ENCODE measurements at places on chromosomes 16 and 17.

DNA sequence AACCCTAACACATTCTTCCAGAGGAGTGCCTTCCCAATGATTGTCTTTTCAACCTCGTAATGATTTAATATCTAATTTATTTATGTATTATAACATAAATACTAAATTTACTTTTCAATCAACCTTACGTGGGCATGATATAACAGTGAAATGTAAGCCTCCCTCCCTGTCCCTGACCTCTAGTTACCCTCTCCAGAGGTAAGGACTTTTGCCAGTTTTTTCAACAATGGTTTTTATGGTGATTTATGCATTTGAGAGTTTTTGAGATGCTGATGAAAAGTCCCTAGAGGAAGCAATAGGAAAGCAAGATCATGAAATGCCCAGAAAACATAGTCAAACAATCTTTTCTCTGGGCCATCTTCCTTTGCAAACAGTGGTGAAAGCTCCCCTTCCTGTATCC lies 35.2 kb upstream of the PLLP start:
- DNase-seq = no peak

DNA sequence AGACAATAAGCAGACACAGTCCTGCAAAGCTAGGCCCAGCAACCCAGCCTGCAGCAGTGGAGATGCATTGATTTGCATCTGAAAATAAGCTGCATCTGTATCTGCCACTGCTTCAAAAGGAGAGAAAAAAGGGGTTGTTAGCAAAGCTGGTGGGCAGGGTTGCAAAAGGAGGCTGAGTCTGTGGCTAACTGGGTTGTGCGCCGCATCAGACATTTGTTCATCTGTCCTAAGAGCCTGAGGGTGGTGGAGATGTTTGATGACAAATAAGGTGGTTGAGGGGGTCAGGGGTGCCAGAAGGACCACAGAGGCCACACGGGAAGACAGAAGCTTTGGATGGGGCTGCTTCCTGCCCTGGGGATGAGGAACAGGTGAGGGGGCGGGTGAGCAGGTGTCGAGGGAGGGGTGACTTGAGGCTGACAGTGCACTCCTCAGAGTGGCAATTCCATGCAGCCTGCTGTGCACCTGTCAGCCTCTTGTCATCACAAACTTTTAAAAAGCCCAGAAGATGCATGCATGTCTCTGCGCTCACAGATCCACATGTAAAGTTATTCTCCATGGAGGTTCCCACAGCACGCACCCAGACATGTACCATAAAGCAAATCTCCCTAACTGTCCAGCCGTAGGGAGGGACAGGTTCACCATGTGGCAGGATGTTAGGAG lies 35.4 kb downstream of the WSB1 start:
- DNase-seq = no peak

DNA sequence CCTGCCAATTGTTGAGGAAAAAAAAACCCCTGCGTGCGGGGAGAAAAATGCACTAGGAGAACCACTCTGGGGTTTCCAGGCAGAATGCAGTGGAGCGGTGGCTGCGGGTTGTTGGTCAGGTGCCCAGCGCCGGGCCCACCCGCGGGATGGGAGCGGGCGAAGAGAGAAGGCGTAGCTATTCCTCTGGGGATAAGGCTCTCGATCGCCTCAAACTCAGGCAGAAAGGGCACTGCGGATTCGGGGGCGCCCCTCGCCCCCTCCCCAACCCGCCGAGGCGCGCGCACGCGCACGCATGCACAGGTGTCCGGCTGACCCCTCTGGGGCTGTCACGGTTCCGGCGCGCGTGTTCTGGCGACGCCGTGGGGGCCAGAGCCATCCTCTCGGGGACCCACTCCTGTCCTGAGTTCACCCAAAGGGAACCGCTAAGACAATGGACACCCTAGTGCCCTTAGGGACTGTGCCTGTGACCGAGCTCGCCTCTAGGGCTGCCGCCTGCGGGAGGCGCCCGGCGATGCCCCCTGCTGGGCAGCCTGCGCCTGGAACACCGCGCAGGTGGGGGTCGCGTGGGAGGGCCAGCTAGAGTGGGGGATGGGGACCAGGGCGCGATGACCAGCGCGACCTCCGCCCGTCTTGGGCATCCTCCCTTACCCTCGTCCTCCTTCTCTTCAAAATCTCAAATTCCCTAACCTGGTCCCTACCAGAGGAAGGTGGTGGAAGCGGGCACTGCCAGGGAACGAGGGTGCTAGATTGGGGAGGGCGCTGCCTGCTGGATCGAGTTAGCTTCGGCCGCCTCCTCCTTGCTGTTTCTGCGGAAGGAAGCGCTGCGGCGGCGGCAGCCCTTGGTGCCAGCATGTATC lies 14.4 kb upstream of the CBX8 start:
- no peak for DNase-seq

DNA sequence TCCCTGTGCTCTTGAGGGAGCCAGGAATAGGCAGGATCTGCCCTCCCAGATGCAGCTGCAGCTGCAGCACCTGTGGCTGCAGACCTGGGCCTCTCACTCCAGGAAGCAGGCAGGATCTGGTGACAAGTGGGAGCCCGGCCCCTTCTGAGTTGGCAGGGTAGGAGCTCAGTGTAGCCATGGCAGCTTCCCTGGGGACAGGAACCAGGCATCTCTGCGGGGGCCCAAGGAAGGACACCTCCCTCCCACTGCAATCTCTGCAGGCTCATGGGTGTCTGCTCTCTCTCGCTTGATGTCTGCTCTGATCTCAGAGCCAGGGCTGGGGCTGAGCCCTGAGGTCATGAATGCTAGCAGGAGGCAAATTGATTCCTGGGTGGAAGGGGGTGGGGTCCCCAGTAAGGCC lies 592.5 kb upstream of the CA10 start:
- no peak for DNase-seq

- no peak for DNase-seq
Observed at GRCh38 chr17:72126575-72127486, 6.0 kb downstream of the SOX9 start.

Data from aorta (tissue), 5 donors.